ENCODE measurements at places on chromosomes 12 and 14.

DNA sequence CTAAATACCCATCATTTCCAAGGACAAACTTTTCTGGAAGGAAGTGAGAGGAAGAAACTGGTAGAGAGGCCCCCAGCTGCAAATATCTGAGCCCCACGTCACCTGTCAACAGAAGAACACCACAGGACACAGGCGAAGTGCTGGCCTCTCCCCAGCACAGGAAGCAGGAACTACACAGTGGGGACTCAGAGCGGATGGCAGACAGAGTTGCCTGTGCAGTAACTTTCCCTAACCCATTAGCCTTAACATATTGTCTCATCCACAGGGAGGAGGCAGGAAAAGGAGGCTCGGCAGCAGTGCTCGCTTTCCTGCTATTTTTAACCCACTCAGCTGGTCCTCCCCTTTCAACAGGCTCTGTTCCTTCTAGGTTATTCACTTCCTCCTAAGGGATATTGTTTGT lies 111.5 kb upstream of the TMPO start:
- no peak for DNase-seq

DNA sequence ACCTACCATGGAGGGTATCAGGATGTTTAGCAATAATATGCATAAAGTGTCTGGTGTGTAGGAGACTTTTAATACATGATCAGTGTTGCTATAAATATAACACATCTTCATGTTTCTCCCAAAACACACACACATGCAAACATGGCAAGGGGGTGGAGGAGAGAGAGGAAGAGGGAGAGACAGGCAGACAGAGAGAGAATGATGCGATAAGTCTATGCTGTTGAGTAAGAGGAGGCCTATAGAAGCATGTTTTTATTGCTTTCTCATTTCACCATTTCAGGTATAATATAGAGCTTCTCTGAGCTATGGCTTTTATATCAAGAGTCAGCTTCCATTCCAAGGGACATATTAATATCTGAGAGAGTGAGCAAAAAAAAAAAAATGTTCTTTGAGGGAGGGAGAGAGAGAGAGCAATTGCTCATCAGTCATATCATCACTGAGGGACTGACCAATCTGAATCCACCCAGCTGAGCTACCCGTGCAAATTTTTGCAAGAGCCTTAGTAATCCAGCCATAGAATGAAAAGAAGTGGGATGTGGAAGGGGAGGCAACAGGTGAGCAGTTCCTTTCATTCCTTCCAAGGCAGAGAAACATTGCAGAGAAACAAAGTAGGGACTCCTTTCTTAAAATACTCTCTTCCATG lies 54.8 kb upstream of the RASSF8 start:
- DNase-seq: no peak

- DNase-seq: no peak
Observed at GRCh38 chr14:37466623-37467088, 128.4 kb downstream of the FOXA1 start.

DNA sequence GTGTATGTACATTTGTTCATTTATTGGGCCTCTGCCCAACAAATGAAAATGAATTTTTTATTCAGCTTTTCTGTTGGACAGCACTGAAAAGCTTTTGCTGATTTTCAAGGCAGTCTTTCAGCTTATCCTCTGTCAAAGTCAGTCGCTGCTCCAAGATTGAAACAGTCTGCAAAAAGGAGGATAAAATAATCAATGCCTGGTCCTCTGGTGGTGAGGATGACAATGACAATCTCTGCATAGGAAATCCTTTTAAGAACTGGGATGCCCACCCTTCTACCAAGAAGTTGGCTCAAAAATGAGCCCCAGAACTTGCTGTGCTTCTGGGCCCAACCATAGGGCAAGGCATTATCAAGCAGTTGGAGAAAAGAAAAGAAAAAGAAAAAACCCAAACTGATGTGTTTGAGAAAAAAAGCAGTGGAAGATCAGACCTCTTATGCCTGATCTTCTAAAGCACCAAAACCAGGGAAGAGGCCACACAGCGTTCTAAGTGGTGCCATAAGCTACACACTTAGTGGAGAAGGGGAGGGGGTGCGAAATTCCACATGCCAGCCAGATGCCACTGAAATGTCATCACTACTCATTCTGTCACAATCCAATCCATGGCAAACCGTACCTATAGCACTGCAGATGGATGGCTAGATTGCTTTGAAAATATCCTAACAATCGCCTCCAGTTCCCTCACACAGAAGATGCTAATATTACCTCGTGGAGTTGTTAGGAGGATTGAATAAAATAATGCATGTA lies 69.0 kb upstream of the DUSP6 start:
- DNase-seq: no peak

DNA sequence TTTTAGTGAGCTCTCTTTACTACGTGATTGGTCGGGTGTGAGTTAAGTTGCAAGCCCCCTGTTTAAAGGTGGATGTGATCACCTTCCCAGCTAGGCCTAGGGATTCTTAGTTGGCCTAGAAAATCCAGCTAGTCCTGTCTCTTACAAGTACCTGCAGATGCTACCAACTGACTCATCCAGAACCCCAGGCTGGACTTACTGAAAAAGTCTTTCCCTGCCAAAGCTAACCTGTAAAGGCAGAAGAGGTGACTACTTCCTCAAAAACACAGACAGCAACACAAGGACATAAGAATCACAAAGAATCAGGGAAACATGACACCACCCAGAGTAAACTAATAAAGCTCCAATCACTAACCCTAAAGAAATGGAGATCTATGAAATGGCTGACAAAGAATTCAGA lies 39.1 kb upstream of the HIGD1C start:
- DNase-seq: no peak

DNA sequence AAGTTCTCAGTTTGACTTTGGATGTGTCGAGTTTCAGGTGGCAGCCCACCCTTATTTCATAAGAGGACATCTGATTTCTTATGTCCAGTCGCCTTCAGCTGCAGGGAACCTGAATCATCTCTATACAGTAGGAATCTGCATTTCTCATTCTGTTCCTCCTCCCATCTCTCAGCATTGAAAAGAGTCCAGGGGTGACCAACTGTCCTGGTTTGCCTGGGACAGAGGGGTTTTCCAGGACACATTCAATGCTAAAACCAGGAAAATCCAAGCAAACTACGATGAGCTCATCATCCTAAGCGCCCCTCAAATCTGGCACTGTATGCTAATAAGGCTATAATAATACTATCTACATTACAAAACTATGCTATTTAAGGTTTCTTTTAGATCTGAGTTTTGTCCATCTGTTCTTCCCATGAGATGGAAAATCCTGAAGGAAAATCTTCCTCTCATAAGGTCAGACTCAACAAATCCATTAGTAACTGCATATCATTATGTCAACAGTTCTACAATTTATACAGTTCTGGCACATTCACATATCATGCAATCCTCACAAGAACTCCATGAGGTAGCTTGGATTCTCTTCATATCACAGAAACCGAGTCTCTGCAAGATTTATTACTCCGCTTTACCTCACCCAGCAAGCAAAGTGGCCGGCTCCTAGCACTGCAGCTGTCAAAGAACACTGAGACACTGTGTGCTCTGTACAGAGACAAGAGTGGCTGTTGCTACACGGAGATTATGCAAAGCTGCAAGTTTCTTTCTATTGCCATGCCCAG lies 15.6 kb upstream of the CALM1 start:
- DNase-seq: no peak

- DNase-seq: no peak
Observed at GRCh38 chr12:130431176-130431575, 93.5 kb downstream of the PIWIL1 start.

- no peak for DNase-seq
Observed at GRCh38 chr14:61253064-61253738, 27.9 kb downstream of the TMEM30B start.

DNA sequence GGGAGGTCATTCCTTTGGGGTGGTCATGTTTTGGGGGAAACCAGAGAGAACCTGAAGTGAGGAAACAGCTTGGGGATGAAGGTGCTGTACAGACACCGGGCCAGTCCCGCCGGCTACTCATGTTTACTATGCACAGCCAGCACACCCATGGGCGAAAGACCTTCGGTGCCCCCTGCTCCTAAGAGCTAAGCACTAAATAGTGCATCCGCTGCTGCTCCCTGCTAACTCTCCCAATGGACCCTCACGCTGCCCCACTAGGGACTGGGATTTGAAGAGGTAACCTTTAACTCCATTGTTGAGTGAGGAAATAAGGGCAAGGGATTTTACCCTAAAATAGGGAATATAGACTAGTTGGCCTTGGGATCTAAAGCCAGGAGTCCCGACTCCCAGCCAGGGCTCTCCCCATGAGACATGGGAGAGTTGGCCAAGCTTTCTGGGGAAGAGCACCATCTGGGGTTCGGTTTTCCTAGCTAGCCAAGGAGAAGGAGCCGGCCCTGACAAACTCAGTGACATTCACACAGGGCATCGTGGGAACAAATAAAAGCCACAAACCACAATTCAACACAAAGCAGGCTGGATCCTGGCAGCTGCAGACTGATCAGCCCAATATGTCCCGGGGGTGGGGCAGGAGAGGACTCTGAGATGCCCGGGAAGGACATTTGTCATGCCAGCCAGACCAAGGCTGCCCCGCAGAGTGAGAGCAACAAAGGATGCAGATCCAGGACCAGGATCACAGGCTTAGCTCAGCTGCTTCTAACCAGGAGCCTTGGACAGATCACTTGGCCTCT lies 91.7 kb downstream of the SINHCAF start:
- no peak for DNase-seq

DNA sequence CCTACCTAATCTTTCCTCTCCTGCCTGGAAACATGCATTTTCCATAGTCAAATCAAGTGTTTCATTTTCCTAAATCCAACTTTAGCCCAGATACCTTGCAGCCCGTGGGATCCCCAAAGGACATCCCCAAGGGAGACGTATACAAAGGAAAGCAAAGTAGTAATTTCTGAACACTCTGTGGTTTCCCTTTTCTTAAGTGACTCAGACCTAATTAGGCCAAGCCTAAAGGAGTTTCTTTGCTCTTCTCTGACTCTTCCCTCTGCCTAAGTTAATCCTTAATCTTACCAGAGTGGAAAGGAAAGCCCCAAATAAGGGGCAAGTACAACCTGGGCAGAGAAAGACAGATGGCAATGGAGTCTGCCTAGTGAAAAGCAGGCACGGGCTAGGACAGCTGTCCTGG lies 250.3 kb downstream of the SPTSSA start:
- no peak for DNase-seq

- peak; percentile 54 for DNase-seq
Observed at GRCh38 chr14:28142400-28143015, 624.1 kb upstream of the FOXG1 start.

DNA sequence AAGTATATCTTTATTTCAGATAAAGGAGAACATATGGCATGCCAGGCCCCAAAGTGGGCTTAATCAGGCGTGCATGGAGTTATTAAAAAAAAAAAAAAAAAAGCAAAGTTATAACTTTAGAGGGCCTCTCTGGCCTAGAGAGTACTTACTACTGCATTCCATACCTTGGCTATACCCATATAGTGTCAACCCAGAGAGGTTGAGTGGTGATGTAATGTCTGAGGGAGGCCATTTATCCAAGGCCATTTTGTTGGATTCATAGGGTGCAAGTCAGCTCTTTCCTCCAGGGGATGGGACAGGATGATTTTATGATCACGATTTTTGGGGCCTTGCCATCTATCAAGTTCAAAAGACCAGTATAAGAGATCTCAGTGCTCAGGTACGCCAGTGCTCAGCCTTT lies 66.4 kb downstream of the DCAF5 start:
- DNase-seq: no peak

DNA sequence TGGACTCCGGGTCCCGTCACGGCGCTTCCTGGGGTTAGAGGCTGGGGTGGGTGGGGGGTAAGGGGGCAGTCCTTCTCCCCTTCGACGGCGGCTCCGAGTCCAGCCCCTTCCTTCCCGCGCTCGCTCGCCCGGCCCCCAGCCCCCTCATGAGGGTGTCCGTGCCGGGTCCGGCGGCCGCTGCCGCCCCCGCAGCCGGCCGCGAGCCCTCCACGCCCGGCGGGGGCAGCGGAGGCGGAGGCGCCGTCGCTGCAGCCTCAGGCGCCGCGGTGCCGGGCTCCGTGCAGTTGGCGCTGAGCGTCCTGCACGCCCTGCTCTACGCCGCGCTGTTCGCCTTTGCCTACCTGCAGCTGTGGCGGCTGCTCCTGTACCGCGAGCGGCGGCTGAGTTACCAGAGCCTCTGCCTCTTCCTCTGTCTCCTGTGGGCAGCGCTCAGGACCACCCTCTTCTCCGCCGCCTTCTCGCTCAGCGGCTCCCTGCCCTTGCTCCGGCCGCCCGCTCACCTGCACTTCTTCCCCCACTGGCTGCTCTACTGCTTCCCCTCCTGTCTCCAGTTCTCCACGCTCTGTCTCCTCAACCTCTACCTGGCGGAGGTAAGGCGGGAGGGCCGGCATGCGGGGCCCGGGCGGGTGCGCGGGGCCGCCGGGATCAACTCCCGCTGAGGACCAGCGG lies 500 bp downstream of the GPR137C start:
- DNase-seq: peak; percentile 9

GRCh38 chr12:26636710-26637328 lies 196.2 kb downstream of the ITPR2 start:
- DNase-seq: peak; percentile 71

- DNase-seq: no peak
Observed at GRCh38 chr12:64595863-64596793, 14.2 kb upstream of the RASSF3 start.

DNA sequence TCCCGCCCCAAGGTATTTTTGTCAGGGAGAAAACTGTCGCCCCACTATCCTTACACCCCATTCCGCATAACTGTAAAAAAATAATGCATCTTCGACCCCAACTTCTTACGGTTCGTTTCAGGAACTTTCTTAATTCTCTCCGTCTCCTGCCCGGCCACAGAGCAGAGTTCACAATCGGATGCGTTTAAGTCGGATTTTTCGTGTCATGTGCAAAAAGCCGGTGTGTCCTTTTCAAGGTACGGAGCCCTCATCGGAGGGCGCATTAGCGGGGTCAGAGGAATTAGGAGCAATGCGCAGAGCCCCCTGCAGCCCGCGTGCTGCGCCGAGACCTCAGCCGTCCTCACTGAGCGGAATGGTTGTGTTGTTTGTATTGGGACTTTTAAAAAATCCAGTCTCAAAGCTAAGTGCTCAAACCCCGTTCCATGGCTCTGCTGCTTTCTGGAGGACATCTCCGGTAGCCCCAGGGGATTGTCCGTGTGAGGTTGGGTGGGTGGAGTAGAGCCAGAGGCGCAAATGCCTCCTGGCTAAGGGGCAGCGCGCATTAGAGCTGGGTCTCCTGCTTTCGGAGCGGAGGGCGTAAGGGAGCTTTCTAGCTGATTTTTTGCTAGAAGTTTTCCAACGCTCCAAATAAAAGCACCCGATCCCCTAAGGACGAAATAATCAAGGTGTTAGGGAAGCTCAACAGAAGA lies 3.9 kb upstream of the GSC start:
- no peak for DNase-seq
